ENCODE measurements at places on chromosomes 7 and 10. TPM values are rescaled to one million over a fixed set of nuclear protein-coding genes. Genes with fewer than 3 reads are reported as not detected.

- no peak for DNase-seq
Observed at GRCh38 chr10:615583-616152, 73.8 kb downstream of the DIP2C start.

GRCh38 chr7:50658696-50659095, 93.5 kb upstream of the DDC start:
- DNase-seq: no peak

- peak; percentile 66 for DNase-seq
Observed at GRCh38 chr7:31633894-31634494, 53.0 kb upstream of the PPP1R17 start.

GRCh38 chr7:129514683-129515082, 12.4 kb downstream of the SMKR1 start:
- DNase-seq: no peak

DNA sequence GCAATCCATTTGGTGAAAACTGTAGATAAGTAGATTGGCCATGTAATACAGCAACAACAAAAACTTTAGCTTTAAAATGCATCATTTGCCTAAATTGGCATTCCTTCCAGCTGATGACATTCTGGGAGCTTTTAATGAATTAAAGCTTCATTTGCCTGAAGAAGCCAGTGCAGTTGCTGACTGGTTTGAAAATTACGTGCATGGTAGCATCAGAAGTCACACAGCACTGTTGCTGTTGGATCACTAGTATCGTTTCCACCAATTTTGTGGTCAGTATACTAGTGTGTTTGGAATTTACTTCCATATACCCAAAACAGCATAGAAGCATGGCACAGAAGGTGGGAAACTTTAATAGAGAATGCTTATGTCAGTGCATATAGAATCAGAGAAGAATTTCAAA, 194.9 kb downstream of the ETV1 start:
- no peak for DNase-seq

- no peak for DNase-seq
Observed at GRCh38 chr7:43735403-43735801, 6.1 kb upstream of the COA1 start.

DNA sequence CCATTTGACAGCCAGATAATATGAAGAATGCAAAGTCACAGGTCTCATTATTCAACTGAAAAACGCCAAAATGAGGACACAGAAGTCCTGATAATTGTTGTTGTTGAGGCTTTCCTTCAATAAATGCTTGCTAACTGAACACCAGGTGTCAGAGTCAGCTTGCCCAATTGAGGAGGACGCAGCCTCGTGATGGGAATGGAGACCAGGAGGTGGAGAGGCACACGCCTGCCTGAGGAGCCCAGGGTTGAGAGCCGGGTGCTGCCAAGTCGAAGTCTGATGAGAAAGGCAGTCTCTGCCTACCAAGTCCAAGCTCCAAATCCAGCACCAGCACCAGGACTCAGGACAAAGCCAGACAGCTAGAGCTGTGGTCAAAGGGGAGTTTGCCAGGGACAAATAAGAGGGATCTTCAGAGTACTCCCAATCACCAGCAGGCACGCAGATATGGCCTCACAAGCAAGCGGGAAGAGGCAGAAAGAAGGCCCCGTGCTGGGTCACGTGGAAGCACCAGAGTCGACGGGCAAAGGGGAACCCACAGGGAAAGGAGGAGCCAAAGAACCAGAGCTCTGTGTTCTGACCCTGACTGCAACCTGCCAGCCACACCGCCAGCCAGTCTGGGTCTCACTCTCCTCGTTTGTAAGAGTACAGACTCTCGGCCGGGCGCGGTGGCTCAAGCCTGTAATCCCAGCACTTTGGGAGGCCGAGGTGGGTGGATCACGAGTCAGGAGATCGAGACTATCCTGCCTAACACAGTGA, 47.6 kb downstream of the VOPP1 start:
- DNase-seq: no peak

- no peak for DNase-seq
Observed at GRCh38 chr7:25638590-25639244, 410.4 kb upstream of the NPVF start.

DNA sequence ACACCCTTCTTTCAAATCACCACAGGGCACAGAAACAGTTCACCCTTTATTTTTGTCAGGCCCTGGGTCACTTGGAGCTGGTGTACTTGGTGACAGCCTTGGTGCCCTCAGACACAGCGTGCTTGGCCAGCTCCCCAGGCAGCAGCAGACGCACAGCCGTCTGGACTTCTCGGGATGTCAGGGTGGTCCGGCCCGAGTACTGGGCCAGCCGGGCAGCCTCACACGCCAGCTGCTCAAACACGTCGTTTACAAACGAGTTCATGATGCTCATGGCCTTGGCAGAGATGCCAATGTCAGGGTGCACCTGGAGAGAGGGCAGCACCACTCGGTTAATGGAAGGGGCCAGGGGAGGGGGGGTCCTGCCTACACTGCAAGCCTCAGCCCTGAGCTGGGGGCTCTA, 2.5 kb downstream of the H2BK1 start:
- DNase-seq: no peak

DNA sequence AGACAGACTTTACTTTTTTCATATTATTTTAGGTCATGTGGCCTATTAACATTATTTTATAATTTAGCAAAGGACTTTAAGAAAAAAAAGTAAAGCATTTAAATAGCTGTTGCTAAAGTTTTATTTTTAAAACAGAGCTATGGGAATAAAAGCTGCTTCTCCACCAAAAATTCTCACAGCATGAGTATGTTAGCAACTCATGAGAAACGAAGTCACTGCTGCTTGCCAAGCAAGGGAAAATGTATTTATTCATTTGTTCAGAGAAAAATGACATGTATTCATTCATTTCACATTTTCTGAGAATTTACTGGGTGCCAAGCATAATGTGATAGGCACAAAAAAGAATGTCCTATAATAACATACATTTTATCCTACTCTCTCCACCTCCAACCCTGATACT, 5.1 kb downstream of the LRRC72 start:
- DNase-seq: no peak

DNA sequence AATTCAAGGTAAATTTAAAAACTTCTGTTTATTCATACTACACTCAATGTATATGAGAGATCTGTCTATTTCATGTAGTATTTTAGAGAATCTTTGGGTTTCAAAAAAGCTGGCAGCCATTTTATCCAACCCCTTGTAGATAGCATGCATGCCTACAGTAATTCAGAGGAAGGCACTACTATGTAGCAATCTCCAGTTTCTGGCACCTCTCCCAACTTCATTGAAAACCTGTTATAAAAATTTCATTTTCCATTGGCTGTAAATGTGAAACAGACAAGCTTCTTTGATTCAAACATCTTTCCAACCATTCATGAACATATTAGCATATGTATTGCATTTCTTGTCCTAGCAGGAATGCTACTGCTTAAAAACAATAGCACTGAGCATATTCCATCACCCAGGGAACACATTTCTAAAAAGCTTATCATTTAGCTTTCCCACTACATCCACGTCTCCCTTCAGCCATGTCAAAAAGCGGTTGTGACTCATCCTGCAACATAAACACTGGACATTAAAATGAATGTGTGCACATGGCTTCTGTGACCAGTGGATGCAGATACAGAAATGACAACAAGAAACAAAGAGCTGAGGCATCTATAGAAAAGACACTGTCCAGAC, 330.4 kb upstream of the AOAH start:
- DNase-seq: no peak

DNA sequence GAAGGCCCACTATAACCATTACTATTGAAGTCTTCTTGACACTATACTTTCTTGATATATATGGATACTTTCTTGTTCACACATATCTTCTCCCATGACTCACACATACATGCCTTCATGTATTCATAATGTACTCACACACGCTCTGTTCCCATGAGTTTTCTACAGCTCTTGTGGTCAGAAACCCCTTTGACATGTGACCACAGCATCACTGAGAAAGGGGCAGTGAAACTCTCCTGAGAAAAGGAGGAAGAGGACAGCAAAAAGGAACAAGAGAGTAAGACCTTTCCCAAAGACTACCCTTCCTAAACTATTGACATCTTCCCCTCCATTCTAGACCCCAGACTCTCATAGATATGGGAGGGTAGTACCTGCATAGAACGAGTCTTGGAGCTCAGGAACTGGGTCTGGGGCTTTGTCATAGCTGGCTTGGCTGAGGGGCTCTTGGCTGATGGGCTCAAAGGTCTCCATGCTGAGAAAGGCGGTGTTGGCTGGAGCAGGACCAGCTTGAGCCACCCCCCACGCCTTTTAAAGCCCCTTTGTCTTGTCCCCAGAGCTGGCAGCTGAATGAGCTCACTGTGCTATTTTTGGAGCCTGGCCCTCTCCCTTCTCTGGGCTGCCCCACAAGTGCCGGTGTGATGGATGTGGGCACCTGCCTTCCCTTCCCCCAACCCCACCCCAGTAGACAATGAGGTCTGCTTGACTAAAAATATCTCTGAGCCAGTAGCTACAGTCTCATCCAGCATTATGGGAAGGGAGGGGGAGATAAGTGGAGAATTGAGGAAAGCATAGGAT, 5.1 kb downstream of the SYNPO2L start:
- peak; percentile 55 for DNase-seq

- DNase-seq: peak; percentile 32
Observed at GRCh38 chr10:112375721-112376395, 1.9 kb downstream of the ACSL5 start.

DNA sequence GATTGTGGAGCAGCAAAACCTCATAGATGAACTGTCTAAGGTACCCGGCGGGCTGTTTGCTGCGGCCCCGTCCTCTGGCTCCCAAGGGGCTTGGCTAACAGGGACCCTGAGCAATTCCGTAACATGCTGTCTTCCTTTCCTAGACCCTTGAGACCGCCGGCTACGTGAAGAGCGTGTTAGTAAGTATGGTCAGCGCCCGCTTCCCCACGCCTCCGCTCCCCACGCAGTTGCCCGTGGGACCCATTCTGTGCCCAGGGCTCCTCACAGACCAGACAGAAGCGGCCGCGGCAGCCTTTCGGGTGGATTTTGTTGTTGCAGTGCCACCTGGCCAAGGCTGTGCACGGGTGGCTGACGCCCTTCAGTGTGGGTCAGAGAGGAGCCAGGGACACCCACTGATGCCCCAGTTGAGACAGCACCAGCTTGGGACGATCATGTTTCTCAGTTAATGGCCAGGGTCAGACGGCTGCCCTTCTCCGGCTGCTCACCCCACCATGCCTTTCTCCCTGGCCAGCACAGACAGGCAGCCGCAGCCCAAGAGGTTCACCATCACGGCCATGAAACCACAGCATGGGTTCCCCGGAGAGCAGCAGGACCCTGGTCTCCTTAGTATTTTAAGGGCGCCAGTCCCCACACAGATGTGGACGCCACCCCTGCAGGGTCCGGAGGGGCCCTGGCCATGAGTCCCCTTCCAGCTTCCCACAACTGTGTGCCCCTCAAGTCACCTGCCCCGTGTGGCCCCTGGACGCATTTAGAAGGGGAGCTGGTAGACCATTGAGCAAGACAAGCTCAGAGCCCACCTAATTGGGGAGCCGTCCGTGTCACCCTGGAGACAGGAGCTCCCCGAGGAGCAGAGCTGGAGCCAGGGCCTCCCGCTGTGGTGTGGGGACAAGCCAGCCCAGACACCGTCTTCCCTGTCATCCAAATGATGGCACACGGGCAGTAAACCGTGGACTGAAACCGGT, 49.4 kb upstream of the DPYSL4 start:
- DNase-seq: no peak

DNA sequence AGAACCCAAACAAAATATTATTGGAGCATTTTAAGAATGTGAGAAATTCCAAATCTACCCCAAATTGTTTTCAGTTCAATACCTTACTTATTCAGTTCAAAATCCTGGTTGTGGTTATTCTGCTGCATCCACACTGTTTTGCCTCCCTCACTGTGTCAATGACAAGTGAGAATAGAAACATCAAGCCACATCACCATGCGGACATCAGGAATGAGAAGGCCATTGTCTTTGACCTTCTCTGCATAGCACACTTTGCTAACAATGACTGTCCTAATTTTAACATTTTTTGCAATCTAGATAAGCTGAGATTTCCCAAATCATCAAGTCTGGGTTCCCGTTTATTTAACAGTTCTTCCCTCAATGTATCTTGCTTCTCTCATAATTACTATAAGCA, 93.7 kb downstream of the ELAPOR2 start:
- DNase-seq: no peak

DNA sequence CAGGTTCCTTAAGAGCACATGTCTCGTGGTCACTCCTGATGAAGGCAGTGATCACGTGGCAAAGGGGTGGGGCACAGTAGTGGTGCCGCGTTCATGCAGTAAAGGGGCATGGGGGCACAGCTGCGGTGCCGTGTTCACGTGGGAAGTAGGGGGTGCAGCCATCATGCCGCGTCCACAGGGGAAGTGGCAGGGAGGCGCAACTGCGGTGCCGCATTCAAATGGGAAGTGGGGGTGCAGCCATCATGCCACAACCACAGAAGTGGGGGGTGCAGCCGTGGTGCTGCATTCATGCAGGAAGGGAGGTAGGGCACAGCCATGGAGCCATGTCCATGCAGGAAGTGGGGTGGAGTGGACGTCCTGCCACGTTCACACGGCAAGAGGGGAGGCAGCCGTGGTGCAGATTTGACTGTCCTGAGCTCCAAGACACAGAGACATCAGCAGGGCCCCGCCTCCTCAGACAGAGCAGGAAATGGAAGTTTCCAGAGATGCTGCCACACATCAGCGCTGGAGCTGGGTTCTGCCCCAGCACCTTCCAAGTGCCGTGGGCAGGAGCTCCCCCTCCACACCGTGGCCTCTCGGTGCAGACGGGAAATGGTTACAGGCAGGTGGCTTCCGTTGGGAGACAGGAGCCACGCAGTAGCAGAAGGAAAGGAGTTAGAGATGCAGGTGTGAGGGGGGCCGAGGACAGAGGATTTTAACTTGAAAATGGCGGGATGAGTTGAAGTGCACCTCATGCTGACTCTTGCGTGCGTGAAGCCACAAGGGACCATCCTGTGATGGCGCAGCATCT, 95.0 kb upstream of the DDC start:
- DNase-seq: no peak

GRCh38 chr10:44725404-44725803, 185.7 kb upstream of the TMEM72 start:
- DNase-seq: no peak

GRCh38 chr10:484441-484924, 205.0 kb downstream of the DIP2C start:
- DNase-seq: no peak

- DNase-seq: no peak
Observed at GRCh38 chr7:130151591-130152492, 53.4 kb downstream of the TMEM209 start.

- no peak for DNase-seq
Observed at GRCh38 chr7:133118261-133118660, 36.4 kb upstream of the CHCHD3 start.

The CAV2 gene
- 54.8 TPM for polyA plus RNA-seq

The COPS6 gene
- 92.3 TPM for polyA plus RNA-seq

The TEX47 gene
- polyA plus RNA-seq: not detected

The EGFR gene
- not detected for polyA plus RNA-seq

All from muscle of arm (tissue), 14 donors.